ENCODE measurements at places on chromosomes 2 and 18. TPM values are rescaled to one million over a fixed set of nuclear protein-coding genes. Genes with fewer than 3 reads are reported as not detected.

- no peaks in the 10 kb centered on the region for H3K36me3 ChIP-seq
- no peaks in the 10 kb centered on the region for H3K4me1 ChIP-seq
- H3K4me3 ChIP-seq: no peak overlapping the region
- DNase-seq: no peak
Observed at GRCh38 chr2:164151522-164151921, 415.7 kb upstream of the FIGN start.

The MARCHF4 gene
- total RNA-seq: not detected

The BMPR2 gene
- 4.2 TPM for total RNA-seq

The EFEMP1 gene
- not detected for total RNA-seq

DNA sequence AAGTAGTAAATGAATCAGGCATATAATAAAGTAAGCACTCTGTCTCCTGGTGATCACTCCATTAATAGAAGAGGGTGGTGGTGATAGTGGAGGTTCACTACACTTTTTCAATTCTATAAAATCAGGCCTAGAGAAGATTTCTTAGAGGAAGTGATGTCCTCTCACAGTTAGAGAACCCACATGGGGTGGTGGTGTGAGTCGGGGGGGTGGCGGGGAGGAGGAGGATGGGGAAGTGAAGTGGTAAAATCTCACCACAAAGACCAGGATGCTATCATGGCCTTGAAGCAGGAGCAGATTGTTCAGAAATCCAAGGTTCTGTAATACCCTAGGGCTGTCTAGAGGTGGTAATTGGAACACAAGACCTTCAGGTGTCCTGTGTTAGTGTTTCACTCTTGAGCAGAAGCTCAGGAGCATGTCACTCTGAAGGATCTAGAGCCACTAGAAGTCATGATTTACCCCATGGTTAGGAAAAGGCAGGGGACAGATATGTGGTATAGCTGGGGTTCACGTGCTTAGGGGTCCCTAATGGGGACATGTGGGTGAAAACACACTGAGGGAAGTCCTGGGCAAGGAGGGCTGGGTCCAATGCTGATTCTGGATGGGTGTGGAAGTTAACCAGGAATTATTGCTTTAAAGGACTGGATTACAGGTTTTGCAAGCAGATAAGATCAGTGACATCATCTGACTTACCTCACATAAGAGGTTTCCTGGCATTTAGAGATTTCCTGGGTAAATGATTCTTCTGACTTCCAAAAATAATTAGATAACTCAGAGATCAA is 31.0 kb downstream of the RNF125 start:
- peak; percentile 65 for DNase-seq
- H3K36me3 ChIP-seq: peaks cover 7% of the 10 kb centered on the region
- peak overlapping the region; percentile 81 for H3K27ac ChIP-seq
- no peaks in the 10 kb centered on the region for H3K27me3 ChIP-seq

The ABCG5 gene
- not detected for total RNA-seq

The CROCC2 gene
- total RNA-seq: not detected

- H3K4me3 ChIP-seq: no peak overlapping the region
- no peaks in the 10 kb centered on the region for H3K27me3 ChIP-seq
- H3K27ac ChIP-seq: no peak overlapping the region
- DNase-seq: no peak
Observed at GRCh38 chr2:160432633-160433032, 61.0 kb downstream of the RBMS1 start.

All from activated naive CD4-positive, alpha-beta T cell treated with anti-CD3 and anti-CD28 coated beads for 36 hours (primary cell).